Smooth muscle cell of the brain vasculature (primary cell): ENCODE measurements at places on chromosomes 11 and 22.

DNA sequence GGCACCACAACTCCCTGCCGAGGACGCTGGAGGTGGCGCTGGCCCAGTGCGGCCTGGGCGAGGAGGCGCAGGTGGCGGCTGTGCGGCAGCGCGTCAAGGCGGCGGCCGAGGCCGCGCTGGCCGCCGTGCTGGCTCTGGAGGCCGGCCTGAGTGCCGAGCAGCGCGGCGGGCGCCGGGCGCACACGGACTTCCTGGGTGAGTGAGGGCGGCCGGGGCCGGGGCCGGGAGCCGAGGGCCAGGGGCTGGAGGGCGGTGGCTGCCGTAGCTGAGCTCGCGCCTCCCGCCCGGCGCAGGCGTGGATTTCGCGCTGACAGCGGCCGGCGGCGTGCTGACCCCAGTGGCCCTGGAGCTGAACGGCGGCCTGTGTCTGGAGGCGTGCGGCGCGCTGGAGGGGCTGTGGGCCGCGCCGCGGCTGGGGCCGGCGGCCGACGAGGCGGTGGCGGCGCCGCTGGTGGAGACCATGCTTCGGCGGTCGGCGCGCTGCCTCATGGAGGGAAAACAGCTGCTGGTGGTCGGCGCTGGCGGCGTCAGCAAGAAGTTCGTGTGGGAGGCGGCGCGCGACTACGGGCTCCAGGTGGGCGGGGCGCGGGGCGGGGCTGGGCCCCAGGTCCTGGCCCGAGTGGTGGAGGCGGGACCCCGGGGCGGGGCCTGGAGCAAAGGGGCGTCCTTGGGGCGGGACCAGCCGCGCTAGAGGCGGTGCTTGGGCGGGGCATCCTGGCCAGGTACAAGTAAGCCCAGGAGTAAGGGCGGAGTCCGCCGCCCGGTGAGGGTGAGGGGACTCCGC, 5.4 kb downstream of the CARNS1 start:
- peak; percentile 74 for DNase-seq

DNA sequence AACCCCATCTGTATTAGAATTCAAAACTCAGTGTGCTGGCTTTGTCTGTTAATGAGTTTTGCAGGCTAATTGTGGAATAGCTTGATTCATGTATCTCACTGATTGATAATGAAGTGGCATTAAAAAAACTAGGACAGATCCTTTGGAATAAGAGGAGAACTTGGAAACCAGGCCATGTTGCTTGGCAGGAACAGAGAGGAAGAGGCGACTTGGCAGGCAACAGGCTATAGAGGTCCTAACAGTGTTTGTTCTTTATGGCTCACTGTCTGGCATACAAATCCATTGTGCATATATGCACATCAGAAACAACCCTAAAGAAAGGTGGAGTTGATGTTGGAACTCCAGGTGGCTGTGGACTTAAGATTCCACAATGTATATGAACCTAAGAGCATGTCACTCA, 17.4 kb upstream of the OR9I1 start:
- DNase-seq = no peak

DNA sequence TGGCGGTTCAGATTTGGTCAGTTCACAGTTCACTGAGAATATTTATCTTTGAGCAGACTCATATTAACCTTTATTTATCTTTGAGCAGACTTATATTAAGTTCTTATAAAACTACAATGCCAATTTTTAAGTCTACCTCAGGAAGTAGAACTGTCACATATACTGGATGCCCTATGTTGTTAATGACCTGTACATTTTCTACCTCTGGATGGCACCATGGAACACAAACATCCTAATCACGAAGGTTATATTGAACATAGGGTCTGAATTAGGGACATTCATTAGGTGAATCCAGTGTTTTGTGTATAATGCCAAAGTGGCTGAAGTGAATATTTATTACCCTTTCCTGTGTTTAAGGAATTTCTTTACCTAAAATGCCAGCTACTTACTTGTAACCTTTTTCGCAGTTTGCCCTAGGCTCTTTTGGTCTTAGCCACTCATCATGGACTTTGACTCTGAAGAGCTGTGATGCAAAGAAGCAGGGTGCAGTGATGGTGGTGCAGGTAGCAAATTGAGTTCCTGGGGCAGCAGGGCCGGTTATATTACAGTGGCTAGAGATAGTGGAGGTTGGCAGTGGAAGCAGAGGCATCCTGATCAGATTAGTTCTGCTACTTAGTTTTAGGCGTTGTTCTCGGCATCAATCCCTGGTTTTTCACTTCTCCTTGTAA, 71.8 kb downstream of the STIM1 start:
- DNase-seq = no peak

GRCh38 chr11:843818-844692, 1.4 kb downstream of the TSPAN4 start:
- peak; percentile 77 for DNase-seq

DNA sequence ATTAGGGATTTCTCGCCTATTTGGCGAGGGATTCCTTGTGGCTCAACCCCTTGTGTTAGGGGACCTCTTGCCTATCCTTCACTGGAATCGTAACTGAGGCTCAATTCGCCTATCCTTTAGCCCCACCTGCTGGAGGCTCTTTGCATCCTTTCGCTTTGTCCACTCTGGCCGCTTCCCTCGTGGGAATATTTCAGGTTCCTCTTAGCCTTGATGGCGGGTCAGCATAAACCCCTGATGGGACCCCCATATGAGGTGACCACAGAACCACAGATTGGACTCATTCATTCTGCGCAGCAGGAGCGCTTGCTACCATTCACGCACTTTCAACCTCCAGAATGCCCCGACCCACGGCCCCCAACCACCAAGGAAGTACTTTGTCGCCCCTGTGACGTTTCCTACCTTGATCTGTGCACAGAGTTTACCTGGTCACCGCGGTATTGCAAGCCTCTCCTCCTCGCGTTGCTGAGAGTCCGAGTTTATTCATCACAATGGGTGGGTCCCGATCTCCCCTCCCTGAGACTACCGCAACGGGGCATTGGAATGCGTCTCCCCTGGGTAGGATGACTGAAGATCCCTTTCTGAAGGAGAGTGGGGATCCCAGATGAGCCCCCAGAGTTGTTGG, at the start of gene OR52N2:
OR52N2 (plus strand) TSS at position 425 of the 622 bp plus-strand sequence. CDS start 11,412 bp downstream, outside the sequence.
- DNase-seq = peak; percentile 21

DNA sequence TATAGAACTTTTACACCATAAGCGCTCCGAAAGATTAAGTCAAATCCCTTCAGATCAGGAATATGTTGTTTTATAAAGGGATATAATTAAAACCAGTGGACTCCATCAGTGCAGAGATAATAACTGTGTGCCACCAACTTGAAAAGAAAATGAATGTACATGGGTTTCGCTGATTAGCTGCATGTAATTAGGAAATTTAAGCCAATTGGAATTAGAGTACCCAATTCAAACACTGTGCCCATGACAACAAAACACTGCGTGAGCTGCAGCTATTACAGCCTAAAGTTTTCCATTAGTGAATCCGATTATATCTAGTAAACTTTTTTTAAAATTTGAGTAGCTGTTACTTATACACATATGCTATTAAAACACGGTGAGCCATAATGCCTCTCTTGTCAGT, 392.3 kb upstream of the ARHGAP42 start:
- no peak for DNase-seq

- no peak for DNase-seq
Observed at GRCh38 chr11:8356721-8357504, 93.2 kb upstream of the LMO1 start.

GRCh38 chr22:33652615-33653014, 267.7 kb downstream of the LARGE1 start:
- no peak for DNase-seq

- no peak for DNase-seq
Observed at GRCh38 chr22:45101515-45102227, 62.1 kb upstream of the NUP50 start.

- no peak for DNase-seq
Observed at GRCh38 chr22:31728857-31729256, 21.1 kb downstream of the PRR14L start.

GRCh38 chr11:93933230-93933629, 82.8 kb upstream of the VSTM5 start:
- DNase-seq = no peak

- no peak for DNase-seq
Observed at GRCh38 chr11:59138643-59139042, 4.0 kb upstream of the FAM111A start.

DNA sequence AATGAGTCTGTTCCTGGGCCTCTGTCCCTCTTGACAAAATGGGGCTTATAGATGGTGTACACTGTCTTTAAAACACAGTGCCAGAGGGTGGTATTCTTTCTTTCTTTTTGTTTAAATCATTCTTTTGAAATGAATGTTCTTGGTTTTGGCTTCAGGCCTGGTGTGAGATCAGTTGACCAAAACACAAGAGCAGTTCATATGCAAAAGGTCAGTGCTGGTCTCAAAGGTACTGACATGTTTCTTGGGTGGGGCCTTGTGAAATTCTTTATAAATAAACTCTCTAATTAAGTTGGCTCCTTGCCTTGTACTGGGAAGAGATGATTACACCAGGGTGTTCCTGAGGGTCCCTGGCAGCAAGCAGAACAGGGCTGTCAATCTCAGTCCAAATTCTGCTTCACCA, 110.0 kb downstream of the FBXO7 start:
- DNase-seq = no peak

DNA sequence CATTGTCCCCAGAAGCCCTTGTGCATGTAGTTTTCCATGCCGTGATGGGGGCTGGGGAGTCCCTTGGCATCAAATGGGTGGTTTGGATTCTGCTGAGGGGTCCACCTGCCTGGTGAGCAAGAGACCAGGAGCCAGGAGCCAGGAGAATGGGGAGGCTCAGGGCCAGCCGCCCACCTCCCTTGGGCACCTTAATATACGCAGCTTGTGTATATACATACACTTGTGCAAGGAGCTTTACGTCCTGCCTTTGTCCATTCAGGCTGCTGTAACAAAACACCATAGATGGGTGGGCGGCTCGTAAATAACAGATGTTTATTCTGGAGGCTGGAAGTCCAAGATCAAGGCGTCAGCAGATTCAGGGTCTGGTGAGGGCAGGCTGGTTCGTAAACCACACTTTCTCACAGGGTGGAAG, 62.5 kb downstream of the SMIM38 start:
- no peak for DNase-seq

- no peak for DNase-seq
Observed at GRCh38 chr22:18999008-18999407, 62.9 kb upstream of the PRODH start.

DNA sequence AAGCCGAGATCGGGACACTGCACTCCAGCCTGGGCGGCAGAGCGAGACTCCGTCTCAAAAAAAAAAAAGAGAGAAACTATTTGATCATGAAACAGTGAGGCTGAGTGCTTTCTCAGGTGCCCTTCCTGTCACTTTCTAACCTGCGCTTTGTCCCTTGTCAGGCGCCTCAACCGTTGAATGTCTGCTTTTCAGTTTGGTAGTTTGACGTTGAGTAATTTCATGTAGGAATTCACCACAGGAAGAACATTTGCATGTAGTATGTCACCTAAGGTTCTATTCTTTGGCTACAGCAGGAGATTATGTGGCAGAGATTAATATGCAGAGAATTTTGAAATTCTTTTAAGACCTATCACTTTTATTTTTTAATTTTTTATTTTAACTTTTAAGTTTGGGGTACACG, 57.2 kb downstream of the PPFIA1 start:
- DNase-seq = no peak

GRCh38 chr11:108927791-108928545, 263.1 kb downstream of the DDX10 start:
- no peak for DNase-seq

DNA sequence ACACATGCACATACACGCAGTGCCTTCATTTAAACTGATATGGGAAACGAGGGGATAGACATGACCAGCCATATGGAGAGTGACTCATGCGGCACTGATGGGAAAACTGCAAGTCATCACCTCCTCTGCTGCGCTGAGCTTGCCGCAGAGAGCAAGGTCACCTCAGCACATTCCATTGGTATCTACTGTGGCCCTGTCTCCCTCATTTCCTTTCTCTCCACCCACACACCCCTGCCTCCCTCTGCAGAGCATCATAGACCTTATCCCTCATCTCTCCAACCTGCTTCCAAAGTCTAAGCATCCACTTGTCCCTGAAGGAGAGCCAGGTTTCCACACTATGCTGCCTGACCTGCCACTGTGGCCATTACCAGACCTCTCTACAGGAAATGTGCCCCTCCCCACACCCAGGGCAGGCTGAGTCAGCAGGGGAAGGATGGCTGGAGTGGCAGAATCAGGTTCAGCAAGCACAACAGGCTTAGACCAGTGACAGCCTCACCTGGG, 116.9 kb upstream of the SNX19 start:
- DNase-seq = no peak

- DNase-seq = no peak
Observed at GRCh38 chr22:39363751-39364515, 14.1 kb downstream of the SYNGR1 start.

GRCh38 chr11:110176366-110177085, 83.3 kb downstream of the ZC3H12C start:
- no peak for DNase-seq

DNA sequence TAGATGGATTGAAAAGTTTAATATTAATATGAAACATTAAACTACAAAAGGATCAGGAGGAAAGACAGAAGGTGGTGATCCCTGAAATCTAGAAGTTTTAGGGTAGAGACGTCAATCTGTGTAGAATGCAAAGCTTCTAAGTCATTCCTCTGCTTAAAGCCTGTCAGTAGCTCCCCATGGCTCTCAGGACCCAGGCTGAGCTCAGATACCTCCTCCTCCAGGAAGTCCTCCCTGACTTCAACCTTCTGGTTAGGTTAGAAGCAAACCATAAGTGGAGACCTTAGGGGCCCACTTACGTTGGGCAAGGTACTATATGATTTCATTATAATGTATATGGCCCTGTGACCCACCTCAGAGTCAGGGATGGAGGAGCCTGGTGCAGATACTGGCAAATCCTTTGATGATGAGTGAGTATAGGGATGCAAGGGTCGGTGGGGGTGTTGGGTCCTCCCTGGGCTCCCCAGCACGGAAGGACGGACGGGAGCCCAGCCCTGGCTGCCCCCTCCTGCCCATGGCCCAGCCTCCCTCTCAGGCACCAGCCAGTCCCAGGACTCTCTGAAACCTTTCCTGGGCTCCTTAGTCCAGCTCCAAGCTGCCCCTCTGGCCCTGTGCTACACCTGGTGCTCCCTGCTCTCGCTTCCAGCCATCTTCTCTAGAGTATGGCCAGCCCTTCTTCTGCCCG, 3.2 kb upstream of the PPP6R3 start:
- no peak for DNase-seq

DNA sequence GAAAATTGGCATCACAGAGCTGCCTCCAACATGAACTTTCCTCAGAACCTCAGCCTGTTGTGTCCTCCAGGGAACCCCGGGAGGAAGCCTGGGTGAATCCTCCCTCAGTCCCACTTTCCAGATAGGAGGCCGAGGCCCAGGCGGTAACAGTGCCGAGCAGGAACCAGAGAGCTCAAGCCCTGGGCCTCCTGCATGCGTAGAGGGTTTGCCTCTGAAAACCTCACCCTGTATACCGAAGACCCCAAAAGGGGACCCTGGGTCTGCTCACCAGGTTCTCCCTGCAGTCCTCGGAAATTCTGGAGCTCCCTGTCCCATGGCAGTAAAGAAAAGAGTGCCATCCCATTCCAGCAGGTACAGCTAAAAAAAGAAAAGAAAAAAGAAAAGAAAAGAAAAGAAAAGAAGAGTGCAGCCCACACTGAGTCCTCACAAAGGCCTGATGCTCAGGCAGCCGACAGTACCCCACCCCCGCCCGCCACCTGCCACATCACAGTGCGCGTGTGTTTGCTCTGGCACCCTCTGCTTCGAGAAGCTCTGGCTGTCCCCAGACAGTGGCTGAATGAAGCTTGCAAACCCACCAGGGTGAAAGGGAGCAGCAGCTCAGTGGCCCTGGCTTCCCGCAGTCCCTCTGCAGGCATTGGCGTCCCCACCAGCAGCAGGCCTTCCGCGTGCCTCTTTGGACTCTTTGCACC, 28.4 kb upstream of the FADD start:
- no peak for DNase-seq
